ENCODE measurements at places on chromosomes 4 and X. TPM values are rescaled to one million over a fixed set of nuclear protein-coding genes. Genes with fewer than 3 reads are reported as not detected.

- H3K36me3 ChIP-seq = no peaks in the 10 kb centered on the region
- H3K27me3 ChIP-seq = no peaks in the 10 kb centered on the region
- no peaks in the 10 kb centered on the region for H3K4me1 ChIP-seq
- no peak overlapping the region for H3K4me3 ChIP-seq
- no peak overlapping the region for H3K27ac ChIP-seq
Observed at GRCh38 chr4:64205376-64205775, 203.9 kb downstream of the TECRL start.

The SERPINA7 gene
- total RNA-seq = not detected

The C4orf17 gene
- not detected for total RNA-seq

The RTL9 gene
- not detected for total RNA-seq

DNA sequence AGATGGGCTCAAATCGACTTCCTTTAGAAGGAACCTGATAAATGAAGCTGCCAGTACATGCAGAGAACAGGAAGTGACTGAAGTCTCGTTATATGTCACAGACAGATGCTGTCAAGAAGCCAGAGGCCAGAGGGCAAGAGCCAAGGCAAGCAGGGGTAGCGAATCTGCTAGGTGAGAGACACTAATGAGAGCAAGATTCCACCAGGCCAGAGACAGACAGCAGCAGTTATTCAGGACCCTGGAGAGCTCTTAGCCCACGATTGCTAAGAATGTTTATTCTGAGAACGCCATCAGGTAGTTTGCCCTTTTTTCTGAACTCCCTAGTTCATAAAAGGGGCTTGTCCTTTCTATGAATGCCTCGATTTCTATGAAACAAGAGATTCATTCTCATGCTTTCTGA is 73.7 kb downstream of the BEND2 start:
- no peaks in the 10 kb centered on the region for H3K4me1 ChIP-seq
- H3K27ac ChIP-seq = no peak overlapping the region
- no peaks in the 10 kb centered on the region for H3K27me3 ChIP-seq
- no peak overlapping the region for H3K4me3 ChIP-seq
- peak; percentile 12 for DNase-seq

DNA sequence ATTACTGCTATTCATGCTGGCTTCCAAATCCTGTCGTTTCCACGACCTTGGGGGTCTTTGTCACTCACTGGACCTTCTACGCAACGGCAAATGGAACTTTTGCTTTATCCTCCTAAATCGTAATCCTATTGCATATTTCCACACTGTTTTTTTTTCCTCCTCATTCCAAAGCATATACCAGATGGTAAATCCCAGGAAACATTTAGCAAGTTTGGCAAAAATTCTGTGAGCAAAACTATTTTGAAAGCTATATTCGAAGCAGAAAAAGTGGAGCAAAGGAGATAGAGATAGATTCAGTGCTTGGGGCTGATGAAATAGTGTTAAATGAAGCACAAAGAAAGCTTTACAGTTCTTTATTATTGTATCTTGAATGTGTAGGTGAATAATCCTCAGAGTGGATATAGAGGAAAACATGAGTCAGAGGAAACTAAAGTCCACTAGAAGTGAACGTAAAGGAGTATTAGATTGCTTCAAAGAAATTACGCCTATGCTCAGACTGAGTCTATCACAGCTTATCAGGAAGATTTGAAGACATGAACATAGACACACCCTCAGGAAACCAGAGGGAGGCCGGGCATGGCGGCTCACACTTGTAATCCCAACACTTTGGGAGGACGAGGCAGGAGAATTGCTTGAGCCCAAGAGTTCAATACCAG is 50.2 kb upstream of the FAM9A start:
- no peak for DNase-seq
- H3K27ac ChIP-seq = no peak overlapping the region
- no peaks in the 10 kb centered on the region for H3K36me3 ChIP-seq
- H3K27me3 ChIP-seq = no peaks in the 10 kb centered on the region

The UGT2B10 gene
- not detected for total RNA-seq

- H3K4me3 ChIP-seq = no peak overlapping the region
- peak; percentile 62 for DNase-seq
- H3K27ac ChIP-seq = peak overlapping the region; percentile 85
- no peaks in the 10 kb centered on the region for H3K27me3 ChIP-seq
- peaks cover 39% of the 10 kb centered on the region for H3K4me1 ChIP-seq
Observed at GRCh38 chrX:154123241-154124219, 20.5 kb upstream of the OPN1LW start.

The PNMA6F gene
- not detected for total RNA-seq

The PASD1 gene
- total RNA-seq = not detected

- peak overlapping the region; percentile 97 for H3K4me3 ChIP-seq
- H3K4me1 ChIP-seq = peaks cover 41% of the 10 kb centered on the region
- H3K36me3 ChIP-seq = peaks cover 19% of the 10 kb centered on the region
- DNase-seq = no peak
Observed at GRCh38 chr4:141220271-141220670, 424 bp upstream of the ZNF330 start.

The KIT gene
- 0.79 TPM for total RNA-seq

GRCh38 chr4:168264903-168265302 is 53.6 kb downstream of the DDX60 start:
- DNase-seq = no peak
- H3K27me3 ChIP-seq = no peaks in the 10 kb centered on the region
- H3K27ac ChIP-seq = no peak overlapping the region
- H3K36me3 ChIP-seq = peaks cover 81% of the 10 kb centered on the region

DNA sequence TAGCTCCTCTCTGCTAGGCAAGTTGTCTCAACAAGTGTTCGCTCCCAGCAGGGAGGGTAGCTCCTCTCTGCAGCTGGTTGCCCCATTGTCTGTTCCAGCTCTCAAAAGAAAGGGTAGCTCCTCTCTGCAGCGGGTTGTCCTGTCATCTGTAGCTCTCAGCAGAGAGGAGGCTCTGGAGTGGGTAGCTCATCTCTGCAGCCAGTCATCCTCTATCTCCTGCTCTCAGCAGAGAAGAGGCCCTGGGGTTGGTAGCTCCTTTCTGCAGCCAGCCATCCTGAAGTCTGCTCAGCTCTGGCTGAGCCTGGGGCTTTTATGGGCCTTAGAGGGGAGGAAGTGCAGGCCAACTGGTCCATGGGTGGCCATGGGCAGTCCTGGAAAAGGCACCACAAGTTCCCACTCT is 342.7 kb downstream of the PTTG2 start:
- peaks cover 24% of the 10 kb centered on the region for H3K36me3 ChIP-seq
- no peak for DNase-seq
- H3K27ac ChIP-seq = no peak overlapping the region

DNA sequence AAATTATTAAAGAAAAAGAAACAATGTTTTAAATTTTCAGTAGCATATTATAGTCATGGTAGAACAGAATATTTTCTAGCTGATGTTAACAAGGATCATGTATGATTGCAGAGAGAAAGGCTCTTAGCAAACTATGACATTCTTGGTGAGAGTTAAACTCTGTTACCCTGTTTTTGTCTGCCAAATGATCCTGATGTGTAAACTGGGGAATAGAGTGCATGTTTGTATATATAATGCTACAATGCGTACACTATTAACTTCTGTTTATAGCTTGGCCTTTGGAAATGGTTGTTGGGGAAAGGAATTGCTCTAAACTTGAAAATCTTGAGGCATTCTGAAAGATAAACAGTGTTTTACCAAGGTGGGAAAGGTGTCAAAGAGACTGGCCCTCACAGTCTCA is 292.7 kb downstream of the ARHGAP24 start:
- H3K36me3 ChIP-seq = no peaks in the 10 kb centered on the region
- no peaks in the 10 kb centered on the region for H3K27me3 ChIP-seq
- no peak for DNase-seq
- H3K27ac ChIP-seq = no peak overlapping the region
- no peaks in the 10 kb centered on the region for H3K4me1 ChIP-seq

GRCh38 chrX:122770581-122770980 is 413.5 kb upstream of the GRIA3 start:
- H3K4me1 ChIP-seq = no peaks in the 10 kb centered on the region
- no peaks in the 10 kb centered on the region for H3K27me3 ChIP-seq
- H3K36me3 ChIP-seq = no peaks in the 10 kb centered on the region
- H3K4me3 ChIP-seq = no peak overlapping the region
- DNase-seq = no peak

The CFI gene
- not detected for total RNA-seq

GRCh38 chr4:173128199-173128890 is 40.3 kb upstream of the GALNT7 start:
- H3K27ac ChIP-seq = no peak overlapping the region
- no peak for DNase-seq
- H3K4me1 ChIP-seq = no peaks in the 10 kb centered on the region
- no peaks in the 10 kb centered on the region for H3K36me3 ChIP-seq
- H3K27me3 ChIP-seq = peaks cover 4% of the 10 kb centered on the region

The FTHL17 gene
- not detected for total RNA-seq

DNA sequence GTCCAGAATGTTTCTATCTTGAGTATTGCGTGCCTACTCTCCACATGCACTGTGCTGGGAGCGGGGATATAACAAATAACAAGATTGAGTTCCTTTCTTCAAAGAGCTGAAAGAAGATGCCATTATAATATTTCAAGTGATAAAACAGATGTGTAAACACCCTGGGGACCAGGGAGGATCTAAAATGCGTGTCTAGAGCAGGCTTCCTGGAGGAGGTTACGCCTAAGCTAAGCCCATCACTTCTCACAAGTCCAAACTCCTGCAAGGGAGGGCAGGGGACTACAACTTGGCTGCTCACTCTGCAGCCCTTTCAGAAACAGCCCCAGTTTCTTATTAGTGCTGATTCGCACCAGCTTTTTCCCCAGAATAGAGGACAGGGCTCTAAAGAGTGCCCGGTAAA is 21.5 kb downstream of the PTCHD1 start:
- no peaks in the 10 kb centered on the region for H3K4me1 ChIP-seq
- H3K4me3 ChIP-seq = no peak overlapping the region

The ASB12 gene
- total RNA-seq = not detected

DNA sequence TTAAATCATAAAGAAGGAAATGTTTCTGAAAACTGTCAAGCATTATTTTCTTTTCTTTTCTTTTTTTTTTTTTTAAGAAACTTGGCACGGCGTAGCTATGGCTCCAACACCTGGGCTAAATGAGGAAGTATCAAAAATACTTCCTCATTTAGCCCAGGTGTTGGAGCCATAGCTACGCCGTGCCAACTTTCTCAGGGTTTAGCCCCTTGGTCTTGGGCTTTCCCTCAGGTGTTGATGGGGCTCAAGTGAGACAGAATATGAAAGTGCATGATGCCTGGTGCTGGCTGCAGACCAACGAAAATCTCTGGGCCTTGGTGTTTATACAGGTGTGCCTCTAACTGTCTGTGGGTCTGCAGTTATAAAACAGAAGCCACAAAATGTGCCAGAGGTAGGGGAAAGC is 132.7 kb downstream of the ARHGAP24 start:
- no peak for DNase-seq
- H3K27ac ChIP-seq = no peak overlapping the region

DNA sequence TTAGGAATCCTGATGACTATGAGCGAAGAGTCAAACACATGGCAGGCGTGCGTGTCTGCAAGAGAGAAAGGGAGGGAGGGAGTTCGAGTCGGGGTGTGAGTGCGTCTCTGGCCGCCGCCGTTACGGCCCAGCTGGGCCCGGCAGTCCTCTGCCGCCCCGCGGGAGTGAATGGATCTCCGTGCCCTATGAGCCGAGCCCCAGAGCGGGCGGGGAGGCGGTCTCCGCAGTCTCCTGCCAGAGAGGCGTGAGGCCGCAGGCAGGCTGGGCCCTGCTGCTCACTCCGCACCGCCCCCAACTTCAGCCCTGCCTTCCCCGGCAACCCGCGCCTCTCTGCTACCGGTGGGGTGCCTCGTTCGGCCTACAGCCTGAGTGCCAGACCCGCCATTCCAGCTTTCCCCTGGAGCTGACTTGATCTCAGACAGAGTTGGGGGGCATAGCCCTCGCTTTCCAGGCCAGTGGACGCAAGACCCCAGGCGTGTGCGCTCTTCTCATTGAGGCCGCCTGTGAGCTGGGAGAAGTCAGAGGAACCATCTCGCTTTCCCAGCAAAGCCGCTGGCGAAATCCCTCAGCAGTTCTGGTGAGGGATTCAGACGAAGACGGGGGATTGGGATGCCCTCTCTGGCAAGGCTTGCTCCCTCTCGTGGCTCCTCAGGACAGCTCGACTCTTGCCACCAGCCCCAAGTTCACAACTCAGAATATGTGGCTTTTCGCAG is 1.4 kb downstream of the SLC16A2 start:
- H3K4me3 ChIP-seq = no peak overlapping the region
- H3K4me1 ChIP-seq = peaks cover 7% of the 10 kb centered on the region
- H3K27ac ChIP-seq = no peak overlapping the region
- no peaks in the 10 kb centered on the region for H3K36me3 ChIP-seq

DNA sequence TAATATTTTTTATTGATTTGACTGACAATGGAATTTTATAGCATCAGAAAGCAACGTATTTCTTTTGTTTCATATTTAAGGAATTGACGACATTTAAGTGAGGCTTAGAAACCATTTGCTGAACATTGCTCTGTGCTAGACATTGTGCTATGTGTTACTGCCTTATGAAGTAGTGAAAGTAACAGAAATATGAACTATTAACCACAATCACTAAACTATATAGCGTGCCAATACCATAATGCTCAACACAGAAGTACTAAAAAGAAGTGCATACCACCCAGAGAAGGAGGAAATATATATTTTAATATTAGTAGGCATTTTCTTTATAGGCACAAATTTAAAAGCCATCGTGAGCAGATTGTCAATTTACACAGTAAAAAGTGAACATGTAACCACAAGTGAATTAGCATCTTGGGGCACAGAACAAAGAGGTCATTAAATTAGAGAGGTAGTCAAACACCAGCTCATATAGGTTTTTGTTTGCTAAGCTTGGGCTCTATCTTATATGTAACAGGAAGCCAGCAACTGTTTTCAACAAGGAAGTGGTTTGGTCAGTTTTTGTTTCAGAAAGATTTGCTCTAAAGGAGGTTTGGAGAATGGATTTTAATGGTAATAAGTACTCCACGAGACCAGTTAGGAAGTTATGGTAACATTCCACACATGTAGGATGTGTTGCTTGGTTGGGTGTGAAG is 270.7 kb downstream of the GRXCR1 start:
- no peak for DNase-seq
- H3K36me3 ChIP-seq = no peaks in the 10 kb centered on the region
- H3K4me1 ChIP-seq = no peaks in the 10 kb centered on the region
- no peak overlapping the region for H3K4me3 ChIP-seq
- no peak overlapping the region for H3K27ac ChIP-seq
- no peaks in the 10 kb centered on the region for H3K27me3 ChIP-seq

The PNMA3 gene
- total RNA-seq = 1.4 TPM

DNA sequence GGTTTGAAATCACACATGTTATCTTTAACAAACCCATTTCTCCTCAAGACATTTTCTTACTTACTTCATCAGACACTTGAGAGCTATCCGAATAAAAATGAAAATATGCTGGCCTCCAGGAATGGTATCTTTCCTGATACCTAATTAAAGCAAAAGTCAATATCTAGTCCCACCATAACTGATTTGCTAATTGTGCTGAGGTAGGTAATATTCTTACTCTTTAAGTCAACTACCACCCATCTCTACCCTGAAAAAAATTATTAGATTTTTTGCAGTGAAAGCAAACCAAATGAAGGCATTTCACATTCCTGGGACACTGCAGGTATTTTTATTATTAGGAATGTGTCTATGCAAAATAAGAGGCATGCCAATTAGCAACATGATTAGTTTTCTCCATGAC is 175.8 kb downstream of the QDPR start:
- H3K27me3 ChIP-seq = peaks cover 5% of the 10 kb centered on the region
- no peaks in the 10 kb centered on the region for H3K36me3 ChIP-seq
- H3K4me1 ChIP-seq = peaks cover 33% of the 10 kb centered on the region
- DNase-seq = no peak
- peak overlapping the region; percentile 72 for H3K27ac ChIP-seq
